WTC11 (cell line): ENCODE measurements at places on chromosomes 4 and X.

DNA sequence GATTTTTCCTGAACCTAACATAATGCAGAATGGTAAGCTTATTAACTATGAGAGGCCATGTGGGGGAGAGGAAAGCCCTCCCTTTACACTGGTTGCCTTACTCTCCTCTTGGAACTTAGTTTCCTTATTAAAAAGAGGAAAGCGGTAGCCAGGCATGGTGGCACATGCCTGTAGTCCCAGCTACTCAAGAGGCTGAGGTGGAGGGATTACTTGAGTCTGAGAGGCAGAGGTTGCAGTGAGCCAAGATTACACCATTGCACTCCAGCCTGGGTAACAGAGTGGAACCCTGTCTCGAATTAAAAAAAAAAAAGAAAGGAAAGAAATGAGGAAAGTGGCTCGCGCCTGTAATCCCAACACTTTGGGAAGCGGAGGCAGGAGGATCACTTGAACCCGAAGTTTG is 2.0 kb downstream of the FAM47E start:
- no peak for DNase-seq

DNA sequence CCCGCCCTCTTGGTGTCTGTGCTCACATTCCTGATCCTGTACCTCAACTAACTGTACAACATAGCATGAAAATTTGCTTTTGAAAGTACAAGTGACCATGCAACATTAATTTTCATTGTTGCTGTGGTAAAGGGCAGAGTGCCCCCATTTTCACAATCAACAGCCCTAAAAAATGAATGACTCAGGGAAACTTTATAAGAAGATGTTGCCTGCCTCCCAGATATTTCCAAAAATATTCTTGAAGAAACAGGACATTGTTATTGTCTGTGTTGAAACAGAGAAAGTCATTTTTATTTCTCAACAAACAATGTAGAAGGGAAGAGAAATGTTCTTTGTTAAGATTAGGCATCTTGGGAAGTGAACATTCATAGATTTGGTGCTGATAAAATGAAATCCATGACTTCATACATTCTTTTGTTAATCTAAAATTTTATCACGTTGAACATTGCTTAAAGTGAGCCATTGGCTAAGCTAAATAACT is 113.9 kb upstream of the ANXA3 start:
- DNase-seq = no peak

- DNase-seq = no peak
Observed at GRCh38 chr4:127660284-127660885, 27.6 kb downstream of the INTU start.

DNA sequence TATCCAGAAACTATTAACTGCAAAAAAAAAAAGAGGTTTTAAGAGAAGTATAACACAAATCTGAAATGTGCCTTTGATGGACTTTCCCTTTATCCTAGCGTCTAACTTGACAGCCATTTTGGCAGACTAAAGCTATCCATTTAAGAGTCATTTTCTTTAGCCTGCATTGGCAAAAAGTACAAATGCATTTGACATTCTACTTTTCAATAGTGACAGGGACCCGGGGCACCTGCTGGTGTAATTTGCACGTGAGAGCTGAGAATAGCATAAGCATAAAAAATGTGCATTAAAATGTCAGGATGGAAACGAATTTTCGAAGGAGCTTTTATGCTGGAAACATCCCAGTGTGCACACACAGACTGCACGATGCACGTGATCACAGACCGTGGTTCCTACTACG is 91.9 kb downstream of the DHRSX start:
- no peak for DNase-seq

- no peak for DNase-seq
Observed at GRCh38 chr4:74400395-74400794, 35.5 kb downstream of the EREG start.

- DNase-seq = no peak
Observed at GRCh38 chr4:15434091-15434490, 6.3 kb downstream of the C1QTNF7 start.

DNA sequence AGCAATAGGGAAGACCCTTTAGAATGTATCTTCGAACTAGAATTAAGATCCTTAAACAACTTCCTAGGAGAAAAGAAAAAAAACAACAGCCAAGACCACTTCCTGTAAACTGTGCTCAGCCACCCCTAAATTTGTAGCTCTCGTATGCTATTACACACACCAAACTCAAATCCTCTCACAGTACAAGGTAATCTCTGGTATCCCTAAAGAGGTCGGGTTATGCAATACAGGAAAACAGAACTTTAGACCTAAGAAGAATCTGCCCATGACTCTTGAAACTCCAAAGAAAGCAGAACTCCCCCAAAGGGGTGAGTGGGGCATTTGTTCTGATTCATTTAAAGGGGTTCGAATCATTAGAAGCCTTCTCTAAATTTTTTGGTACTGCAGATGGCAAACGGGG is 170.9 kb upstream of the CASK start:
- no peak for DNase-seq

- no peak for DNase-seq
Observed at GRCh38 chrX:19721726-19722370, 165.6 kb downstream of the SH3KBP1 start.

DNA sequence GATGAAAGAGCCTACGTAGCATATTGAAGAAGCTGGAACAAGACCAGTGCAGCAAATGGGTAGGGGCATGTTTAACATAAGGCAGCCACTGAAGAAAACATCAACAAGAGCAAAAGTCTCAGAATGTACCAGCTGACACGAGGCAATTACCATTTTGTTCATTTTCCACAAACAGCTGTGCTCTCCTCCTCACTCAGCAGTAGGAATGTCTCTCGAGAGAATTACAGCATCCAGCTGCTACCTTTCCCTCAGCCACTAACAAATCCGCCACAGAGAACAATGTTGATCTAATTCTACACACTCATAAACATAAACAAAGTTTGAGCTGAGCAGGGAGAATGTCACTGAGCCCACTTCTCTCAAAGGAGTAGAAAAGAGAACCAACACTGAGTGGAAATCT is 68.0 kb downstream of the OPHN1 start:
- DNase-seq = no peak

- DNase-seq = no peak
Observed at GRCh38 chrX:72080150-72080549, 51.6 kb downstream of the RTL5 start.

GRCh38 chr4:119209077-119209476 is 3.4 kb upstream of the USP53 start:
- no peak for DNase-seq

DNA sequence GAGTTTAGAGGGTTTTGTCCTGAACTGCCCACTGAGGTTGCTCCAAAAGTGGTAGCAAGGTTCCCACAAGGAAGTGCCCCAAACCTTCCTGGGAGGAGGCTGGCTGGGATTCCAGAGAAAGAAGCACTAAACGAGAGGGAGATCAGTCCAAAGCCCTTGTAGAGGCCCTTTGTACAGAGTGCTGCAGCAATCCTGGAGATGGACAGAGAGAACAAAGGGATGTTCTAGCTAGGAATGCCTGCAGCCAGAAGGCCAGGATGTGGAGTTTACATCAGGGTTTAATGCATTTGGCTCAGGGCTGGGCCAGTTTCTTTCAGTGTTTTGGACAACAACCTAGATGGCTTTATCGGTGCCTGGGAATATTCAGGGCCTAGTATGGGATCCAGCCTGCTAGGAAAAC is 2155.1 kb upstream of the AGA start:
- DNase-seq = no peak

DNA sequence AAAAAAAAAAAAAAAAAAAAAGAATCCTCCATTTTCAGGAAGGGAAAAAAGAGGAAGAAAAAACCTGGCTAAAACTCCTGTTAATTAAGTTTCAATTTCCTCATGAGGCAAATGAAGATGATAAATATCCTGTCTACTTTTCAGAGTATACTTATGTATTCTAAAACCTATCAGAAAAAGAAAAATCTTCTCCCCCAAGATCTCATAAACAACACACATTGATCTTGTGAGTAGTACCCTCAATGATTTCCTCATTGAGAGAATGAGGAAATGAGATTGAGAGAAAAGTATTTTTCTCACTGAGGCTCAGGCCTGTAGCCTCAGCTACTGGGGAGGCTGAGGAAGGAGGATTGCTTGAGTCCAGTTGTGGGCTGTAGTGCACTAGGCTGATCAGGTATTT is 146.7 kb downstream of the TET2 start:
- DNase-seq = no peak

DNA sequence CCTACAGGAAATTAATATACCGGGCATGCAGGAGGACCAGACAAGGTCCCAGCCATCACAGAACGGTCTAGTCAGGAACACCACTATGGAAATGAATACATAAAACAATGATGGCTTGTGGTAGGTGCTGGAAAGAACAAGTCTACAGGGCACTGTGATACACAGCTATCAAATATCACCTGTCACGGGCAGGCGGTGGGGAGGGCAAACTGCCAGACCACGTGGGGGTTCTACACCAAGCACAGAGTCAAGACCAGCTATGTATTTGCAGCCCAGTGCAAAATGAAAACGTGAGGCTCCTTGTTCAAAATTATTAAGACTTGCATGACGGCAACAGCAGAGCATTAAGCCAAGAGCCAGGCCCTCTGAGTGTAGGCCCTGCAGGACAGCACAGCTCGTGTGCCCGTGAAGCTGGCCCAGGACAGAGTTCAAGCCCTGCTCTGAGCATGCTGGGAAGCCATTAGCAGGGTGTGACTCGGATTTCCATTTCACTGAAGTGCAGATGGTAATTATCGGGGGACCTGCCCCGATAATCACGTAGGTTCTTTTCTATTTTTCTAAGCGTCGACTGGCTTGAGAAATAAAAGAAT is 83.6 kb downstream of the JAKMIP1 start:
- DNase-seq = no peak

GRCh38 chrX:149762696-149763614 is 10.9 kb upstream of the HSFX1 start:
- DNase-seq = no peak

DNA sequence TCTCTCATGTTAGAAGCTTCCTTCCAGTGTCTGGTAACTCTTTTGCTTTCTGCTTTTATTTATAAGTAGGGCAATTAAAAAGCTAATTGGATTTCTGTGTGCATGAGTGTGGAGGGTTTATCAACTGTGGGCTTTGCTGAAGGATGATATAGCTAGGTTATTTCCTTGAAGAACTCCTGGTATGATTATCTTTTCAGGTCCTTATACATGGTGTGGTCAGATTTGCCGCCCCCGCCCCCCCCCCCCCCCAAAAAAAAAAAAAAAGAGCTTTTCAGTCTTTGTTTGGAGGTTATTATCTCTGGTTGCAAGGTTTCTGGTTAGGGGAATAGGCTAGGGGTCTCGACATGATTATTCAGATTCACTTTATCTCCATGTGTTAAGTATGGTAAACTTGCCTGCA is 35.9 kb downstream of the MOB1B start:
- DNase-seq = no peak

GRCh38 chrX:84501798-84502628 is at the start of gene HDX:
Gene HDX (minus strand): TSS chrX:84502453. CDS start chrX:84475397, 27,056 bp downstream.
- DNase-seq = peak; percentile 68

GRCh38 chr4:58274553-58274952 is 1164.4 kb upstream of the IGFBP7 start:
- no peak for DNase-seq

DNA sequence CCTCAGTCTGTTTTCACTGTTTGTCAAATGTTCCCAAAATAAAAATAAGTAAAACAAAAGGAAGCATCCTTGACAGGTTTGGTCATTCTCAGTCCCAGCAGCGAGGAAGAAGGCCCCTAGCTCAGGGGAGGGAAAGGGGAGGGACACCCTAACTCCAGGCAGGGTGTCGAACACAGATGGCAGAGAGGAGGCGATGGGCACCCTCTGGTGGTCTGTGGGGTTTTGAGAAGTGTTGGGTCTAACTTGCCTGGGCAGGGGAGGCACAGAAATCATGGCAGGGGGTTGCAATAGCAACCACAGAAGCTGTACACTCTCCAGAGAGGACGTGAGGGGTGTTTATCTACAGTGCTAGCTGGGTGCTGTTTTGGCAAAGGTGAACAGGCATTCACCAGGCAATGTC is 229.8 kb upstream of the SFRP2 start:
- DNase-seq = peak; percentile 67

- DNase-seq = no peak
Observed at GRCh38 chr4:146340798-146341197, 126.5 kb downstream of the REELD1 start.

- DNase-seq = no peak
Observed at GRCh38 chr4:177473991-177474390, 31.8 kb upstream of the AGA start.

- no peak for DNase-seq
Observed at GRCh38 chr4:81257021-81257420, 42.0 kb upstream of the PRKG2 start.

DNA sequence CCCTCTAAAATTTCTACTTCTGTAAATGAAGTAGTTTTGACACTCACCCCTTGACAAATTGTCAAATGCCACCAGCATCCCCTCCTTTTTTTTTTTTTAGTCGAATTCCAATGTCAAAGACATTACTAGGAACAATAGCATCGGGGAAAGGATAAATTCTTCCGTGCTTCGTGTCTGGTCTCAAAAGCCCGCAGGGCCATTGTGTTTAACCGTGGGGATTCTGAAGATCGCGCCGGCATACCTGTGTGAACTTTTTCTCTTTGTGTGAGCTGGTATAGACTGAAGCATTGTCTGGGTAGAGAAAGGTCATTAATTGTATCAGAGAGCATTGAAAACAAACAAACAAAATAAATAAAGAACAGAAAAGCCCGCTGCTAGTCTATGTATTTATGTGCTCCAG is 313.9 kb downstream of the ASMT start:
- peak; percentile 31 for DNase-seq

DNA sequence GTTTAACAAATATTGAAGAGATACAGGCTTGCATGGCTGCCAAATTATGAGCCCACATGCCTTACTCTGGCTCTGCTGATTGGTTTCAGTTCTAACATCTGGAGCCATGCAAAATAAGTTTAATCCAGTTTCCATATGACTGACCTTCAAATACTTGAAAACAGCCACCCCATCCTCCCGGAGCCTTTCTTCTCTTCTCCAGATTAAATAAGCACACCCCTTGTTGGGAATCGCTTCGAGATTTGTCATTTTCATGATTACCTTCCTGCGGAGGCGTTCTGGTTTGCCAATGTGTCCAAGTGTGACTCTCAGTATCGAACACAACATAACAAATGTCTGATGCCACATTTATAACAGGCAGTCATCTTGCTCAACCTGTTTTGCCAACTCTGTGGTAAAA is 101.6 kb upstream of the JADE1 start:
- no peak for DNase-seq

- no peak for DNase-seq
Observed at GRCh38 chr4:147836807-147837206, 104.9 kb downstream of the ARHGAP10 start.

GRCh38 chr4:46270986-46271596 is 118.8 kb downstream of the GABRA2 start:
- no peak for DNase-seq

- no peak for DNase-seq
Observed at GRCh38 chrX:108167211-108167872, 75.8 kb downstream of the ATG4A start.

- no peak for DNase-seq
Observed at GRCh38 chr4:142818476-142818875, 27.6 kb downstream of the INPP4B start.

DNA sequence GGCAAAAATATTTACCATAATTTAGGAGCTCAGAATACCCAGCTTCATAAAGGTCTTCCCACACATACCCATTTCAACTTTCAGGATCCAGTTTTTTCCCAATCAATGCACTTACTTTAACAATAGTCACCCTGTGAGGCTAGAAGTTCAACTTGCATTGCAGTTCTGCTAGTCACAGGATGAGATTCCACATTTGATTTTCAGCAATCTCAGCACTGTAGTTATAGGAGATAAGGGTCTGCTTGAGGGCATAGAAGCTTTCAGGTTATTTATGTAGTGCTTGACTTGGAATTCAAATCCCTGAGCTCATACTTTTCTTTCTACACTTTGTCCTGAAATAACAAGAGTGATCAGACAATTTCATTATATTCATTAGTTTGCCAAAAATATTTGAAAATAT is 78.3 kb upstream of the IL2 start:
- DNase-seq = no peak
